ENCODE measurements at places on chromosomes 4 and X.

GRCh38 chr4:183078634-183079033, 20.4 kb upstream of the WWC2 start:
- DNase-seq = no peak

DNA sequence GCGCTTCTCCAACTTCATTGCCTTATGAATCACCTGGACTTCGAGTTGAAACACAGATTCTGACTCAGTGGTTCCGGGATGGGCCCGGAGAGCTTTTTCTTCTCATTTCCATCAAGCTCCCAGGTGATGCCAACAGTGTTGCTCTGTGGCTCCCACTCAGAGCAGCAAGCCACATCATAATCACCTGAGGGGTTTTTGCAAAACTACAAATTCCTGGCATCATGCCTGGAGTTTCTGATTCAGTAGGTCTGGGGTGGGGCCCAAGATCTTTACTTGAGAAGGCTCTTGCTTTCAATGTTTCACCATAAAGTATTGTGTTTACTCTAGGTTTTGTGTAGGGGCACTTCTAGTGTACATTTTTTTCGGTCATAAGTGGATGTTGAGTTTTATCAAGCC, 7.0 kb downstream of the MTM1 start:
- peak; percentile 30 for DNase-seq

DNA sequence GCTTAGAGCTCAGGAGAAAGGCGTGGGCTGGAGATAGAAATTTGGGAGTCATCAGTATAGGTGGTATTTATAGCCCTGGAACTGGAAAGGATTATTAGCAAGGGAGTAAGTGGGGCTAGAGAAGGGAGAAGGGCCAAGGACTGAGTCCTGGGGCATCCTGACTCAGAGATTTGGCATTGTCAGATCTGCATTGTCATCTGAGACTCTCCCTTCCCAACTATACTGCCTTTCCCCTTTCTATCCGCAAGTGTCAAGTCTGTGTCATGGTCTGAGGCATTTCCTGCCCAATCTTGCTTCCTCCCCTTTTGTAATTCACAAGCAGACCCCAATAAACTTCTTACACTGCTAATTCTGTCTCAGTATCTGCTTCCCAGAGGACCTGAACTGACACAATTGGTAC, 24.4 kb upstream of the SLC25A43 start:
- no peak for DNase-seq

DNA sequence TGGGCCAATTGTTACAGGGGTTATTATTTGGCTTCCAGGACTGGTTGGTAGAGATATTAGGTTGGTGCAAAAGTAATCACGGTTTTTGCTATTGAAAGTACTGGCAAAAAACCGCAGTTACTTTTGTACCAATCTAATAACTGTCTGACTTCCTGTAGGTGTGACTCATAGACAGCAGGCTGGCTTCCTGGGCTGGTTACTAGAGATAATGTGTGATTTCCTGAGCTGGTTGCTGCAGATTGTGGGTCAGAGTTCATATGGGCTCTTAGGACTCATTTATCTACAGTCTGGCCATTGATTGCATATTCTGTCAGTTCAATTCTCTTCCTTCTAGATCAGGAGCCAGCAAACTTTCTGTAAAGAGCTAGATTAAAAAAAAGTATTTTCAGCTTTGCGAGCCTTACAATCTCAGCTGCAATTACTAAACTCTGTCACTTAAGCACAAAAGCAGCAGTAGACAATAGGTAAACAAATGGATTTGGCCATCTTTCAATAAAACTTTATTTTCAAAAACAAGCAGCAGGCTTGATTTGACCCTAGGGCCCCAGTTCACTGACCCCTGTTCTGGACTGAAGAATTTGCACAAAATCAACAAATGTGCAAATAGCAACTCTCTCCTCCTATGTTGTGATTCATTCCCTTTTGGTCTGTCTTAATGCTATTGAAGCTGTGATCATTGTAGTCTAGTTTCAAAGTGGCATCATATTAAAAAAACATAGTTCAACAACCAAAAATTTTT, 50.8 kb upstream of the BOD1L1 start:
- no peak for DNase-seq

GRCh38 chr4:154984148-154984547, 203.1 kb downstream of the RBM46 start:
- no peak for DNase-seq

DNA sequence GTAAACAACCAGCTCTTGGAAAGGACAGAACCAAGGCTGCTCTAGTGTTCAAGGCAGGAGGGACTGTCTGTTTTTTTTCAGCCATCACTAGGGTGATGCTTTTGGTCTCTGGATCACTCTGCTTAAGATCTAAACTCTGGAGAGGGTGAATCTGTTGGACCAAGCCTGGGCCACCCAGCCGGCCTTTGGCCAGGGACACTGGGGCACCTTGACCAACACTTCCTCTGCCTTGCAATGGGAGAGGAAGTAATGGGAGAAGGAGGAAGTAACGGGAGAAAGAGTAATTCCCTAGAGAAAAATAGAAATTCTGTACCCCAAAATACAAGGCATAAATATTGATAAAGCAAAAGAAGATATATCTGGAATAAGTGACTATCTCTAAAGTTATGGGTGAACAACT, 12.9 kb downstream of the CHRNA9 start:
- peak; percentile 17 for DNase-seq

- no peak for DNase-seq
Measured at GRCh38 chr4:79495447-79495846, 87.4 kb upstream of the GK2 start.

DNA sequence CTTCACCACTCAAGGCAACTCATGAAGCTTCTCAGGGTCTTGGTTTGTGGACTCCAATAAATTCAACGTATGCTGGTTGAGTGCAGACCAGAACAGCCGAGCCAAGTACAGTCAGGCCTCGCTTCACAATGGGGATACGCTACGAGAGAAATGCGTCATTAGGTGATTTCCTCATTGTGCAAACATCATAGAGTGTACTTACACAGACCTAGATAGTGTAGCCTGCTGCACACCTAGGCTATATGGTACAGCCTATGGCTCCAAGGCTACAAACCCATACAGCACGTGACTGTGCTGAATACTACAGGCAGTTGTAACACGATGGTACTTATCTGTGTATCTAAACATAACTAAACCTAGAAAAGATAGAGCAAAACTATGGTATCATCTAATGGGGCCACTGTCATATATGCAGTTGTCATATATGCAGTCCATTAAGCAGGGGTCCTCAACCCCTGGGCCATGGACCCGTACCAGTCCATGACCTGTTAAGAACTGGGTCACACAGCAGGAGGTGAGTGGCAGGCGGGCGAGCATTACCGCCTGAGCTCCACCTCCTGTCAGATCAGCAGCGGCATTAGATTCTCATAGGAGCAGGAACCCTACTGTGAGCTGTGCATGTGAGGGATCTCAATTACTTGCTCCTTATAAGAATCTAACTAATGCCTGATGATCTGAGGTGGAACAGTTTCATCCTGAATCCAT, 31.5 kb downstream of the RTL5 start:
- peak; percentile 24 for DNase-seq

- DNase-seq = no peak
Measured at GRCh38 chr4:53586121-53586816, 5.0 kb downstream of the LNX1 start.

GRCh38 chr4:73224886-73225285, 33.7 kb downstream of the ANKRD17 start:
- DNase-seq = no peak

DNA sequence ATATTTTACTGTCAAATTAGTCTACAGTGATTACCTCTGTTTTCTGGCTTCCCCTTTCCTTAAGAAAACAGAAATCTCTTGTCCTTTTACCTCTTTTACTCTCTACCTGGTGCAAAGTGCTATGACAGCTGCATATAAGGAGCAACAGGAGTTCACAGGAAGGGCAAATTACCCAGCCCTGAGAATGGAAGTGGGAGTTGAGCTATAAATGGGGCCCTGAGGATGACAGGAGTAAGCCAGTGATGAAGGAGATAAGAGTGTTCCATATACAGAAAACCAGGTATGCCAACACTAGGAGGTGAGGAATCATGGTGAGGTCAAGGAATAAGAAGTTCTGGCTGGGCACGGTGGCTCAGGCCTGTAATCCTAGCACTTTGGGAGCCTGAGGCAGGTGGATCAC, 4.5 kb upstream of the HSD17B13 start:
- no peak for DNase-seq

GRCh38 chr4:123418351-123418931, 21.8 kb downstream of the SPRY1 start:
- no peak for DNase-seq

- DNase-seq = no peak
Measured at GRCh38 chr4:16729336-16729735, 169.1 kb downstream of the LDB2 start.

DNA sequence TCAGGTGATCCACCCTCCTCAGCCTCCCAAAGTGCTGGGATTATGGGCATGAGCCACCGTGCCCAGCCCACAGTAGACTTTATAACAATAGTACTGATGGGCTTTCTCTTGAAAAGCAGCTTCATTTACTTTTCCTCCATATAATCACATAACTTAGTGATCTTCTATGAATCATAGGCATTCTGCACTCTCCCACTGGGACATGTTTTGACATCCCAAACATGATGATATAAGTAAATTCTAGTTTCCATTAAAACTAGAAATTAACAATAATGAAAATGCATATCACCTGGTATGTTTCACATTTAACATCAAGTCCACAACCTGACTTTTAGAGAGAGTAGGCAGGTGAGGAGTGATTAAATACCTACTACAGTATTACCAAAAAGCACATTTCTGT, 96.5 kb downstream of the CAMK2D start:
- no peak for DNase-seq

DNA sequence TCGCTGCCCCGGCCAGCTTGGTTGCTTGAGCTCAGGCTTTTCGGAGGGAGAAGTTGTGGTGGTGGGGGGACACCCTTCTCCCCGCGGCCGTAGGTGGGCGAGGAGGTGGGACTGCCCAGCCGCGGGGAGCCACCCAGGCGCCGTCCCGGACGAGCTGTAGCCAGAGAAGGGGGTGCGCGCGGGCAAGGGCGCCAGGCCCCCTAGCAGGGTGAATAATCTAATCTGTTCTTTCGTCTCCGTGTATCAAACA, 3.1 kb downstream of the MID1IP1 start:
- DNase-seq = no peak

GRCh38 chr4:177511611-177512010, 69.4 kb upstream of the AGA start:
- no peak for DNase-seq

- no peak for DNase-seq
Measured at GRCh38 chr4:44965435-44966095, 239.2 kb upstream of the GNPDA2 start.

DNA sequence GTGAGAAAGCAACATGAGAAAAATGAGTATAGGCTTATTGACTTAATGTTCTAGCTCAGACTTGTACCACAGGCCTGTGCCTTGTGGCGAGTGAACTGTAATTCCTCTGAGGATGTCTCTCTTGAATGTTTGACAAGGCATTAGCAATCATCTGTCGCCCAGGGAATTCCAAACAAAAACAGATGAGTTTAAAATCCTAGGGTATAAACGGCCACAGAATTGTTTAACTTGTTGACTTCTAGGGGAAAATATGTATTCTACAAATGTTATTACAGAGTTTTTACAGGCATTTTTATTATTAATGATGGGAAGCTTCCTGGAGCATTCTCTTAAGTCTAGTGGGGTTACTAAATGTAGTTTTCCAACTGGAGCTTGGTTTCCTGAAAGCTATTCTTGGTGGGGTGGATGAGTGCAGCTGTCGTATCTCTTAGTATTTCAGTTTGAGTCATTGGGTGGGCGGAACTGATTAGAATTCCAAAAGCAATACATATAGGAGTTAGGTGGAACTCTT, 40.6 kb downstream of the ARHGAP10 start:
- no peak for DNase-seq

- DNase-seq = no peak
Measured at GRCh38 chr4:123121241-123121907, 199.0 kb upstream of the NUDT6 start.

- DNase-seq = no peak
Measured at GRCh38 chr4:155789982-155790381, 31.2 kb downstream of the GUCY1B1 start.

DNA sequence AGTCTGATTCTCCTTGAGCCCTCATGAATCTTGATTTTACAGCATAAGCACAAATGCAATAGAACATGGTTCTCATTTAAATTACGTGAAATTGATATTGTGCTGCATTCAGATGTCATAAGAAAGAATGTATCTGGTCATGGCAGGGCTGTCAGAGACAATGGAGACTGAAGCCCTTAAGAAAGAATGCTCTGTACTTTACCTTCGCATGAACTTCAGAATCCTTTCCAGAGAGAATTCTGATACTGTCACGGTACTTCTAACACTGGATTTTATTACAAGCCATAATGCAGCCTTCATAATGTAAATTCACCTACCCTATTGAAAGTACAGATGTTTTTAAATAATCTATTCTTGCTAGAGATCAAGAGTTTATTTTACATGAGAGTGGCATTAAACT, 677.9 kb upstream of the ADGRL3 start:
- DNase-seq = no peak

DNA sequence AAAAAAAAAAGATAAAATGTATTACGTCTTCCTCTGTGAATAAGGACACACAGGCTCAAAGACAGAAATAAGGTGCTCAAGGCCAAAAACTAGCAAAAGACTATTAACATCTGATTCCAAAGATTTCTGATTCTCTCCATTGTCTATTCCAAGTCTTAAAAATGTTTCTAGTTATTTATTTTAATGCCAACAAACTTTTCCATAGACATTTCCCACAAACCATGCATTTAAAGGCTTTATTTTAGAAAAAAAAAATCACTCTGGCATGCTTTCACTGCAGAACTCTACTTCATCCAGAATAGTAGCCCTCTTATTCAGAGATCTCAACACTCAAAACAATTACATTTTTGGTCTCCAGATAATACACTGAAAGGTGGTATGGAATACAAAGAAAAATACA, 545.0 kb upstream of the TENM3 start:
- DNase-seq = no peak

GRCh38 chrX:31545191-31545590, 473.4 kb upstream of the FTHL17 start:
- DNase-seq = no peak

DNA sequence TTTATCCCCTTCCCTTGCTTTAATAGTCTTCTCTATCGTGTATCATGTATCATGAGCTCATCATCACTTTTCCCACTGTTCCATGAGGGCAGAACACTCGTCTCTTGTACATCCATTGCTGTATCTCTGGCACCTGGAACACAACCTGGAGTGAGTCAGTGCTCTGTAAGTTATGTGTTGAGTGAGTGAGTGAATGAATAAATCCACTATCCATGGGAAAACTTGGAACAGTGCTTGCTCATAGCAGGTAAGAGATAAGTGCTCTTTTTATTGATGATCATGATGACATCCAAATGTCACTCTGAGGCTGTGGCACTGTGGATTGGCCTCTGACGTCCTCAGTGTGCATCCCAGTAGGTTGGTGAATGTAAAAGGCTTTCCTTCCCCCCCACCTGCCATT, 4.3 kb downstream of the FGFBP1 start:
- no peak for DNase-seq

GRCh38 chr4:150801833-150802232, 213.3 kb downstream of the LRBA start:
- no peak for DNase-seq

DNA sequence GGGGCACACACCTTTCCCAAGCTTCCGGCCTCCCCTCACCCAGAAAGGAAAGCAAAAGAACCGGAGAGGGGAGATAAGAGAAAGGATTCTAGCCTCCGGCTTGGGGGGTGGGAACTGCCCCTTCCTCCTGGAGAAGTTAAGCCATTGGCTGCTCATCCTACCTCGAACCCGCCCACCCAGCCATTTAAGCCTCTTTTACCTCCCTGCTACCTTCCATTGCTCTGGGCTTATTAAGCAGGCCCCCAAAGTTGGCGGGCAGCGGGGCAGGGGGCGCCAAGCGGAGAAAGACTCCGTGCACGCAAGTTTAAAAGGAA, 2.3 kb downstream of the MAML3 start:
- DNase-seq = peak; percentile 37

All from inflammatory macrophage treated with lipopolysaccharide for 1 hour (primary cell).